ENCODE measurements at places on chromosomes 6 and 20. TPM values are rescaled to one million over a fixed set of nuclear protein-coding genes. Genes with fewer than 3 reads are reported as not detected.

GRCh38 chr20:8346700-8347270 is 214.7 kb downstream of the PLCB1 start:
- peaks cover 22% of the 10 kb centered on the region for H3K4me1 ChIP-seq
- peak overlapping the region; percentile 20 for H3K27ac ChIP-seq
- DNase-seq = no peak
- H3K36me3 ChIP-seq = no peaks in the 10 kb centered on the region
- peak overlapping the region; percentile 5 for H3K4me3 ChIP-seq

- H3K4me1 ChIP-seq = peaks cover 11% of the 10 kb centered on the region
- H3K4me3 ChIP-seq = no peak overlapping the region
- DNase-seq = no peak
- H3K27me3 ChIP-seq = peaks cover 16% of the 10 kb centered on the region
Observed at GRCh38 chr6:134636186-134636799, 313.6 kb downstream of the ALDH8A1 start.

DNA sequence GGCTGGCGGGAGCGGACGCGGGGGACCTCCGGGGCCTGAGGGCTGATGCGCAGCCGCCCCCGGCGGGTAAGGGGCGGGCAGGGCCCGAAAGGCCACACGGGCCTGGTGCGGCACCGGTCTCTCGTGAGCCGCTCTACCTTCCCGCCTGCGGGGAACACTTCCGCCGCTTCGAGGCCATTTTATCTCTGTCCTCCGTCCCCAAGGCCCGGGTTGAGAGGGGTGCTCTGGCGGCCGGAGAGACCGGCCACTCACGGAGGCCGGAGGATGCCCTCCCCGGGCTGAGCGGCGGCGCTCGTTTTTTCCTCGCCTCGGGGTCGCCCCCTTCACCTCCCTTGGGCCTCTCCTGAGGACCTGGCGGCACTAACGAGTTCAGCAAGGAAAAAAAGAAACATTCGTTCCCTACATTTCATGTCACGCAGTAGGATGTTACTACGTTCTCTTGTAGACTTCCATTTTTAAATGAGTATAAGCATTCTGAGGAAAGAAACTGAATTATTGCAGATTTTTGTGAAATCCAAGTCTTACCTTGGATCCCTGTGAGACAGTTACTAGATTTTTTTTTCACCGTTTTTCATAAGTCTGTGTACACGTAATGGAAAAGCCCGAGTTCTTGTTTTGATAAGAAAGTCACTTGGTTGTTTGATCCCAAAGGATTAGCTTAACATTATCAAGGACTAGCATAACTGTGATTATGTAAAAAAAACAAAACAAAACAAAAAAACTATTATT is 575 bp downstream of the WTAP start:
- peaks cover 19% of the 10 kb centered on the region for H3K36me3 ChIP-seq
- H3K4me1 ChIP-seq = peaks cover 21% of the 10 kb centered on the region
- no peak for DNase-seq
- H3K4me3 ChIP-seq = peak overlapping the region; percentile 95

The RAB44 gene
- 0.07 TPM for total RNA-seq

The SRSF3 gene
- 361 TPM for total RNA-seq

Measured in type B pancreatic cell (in vitro differentiated cells).